ENCODE measurements at places on chromosomes 4 and X. TPM values are rescaled to one million over a fixed set of nuclear protein-coding genes. Genes with fewer than 3 reads are reported as not detected.

DNA sequence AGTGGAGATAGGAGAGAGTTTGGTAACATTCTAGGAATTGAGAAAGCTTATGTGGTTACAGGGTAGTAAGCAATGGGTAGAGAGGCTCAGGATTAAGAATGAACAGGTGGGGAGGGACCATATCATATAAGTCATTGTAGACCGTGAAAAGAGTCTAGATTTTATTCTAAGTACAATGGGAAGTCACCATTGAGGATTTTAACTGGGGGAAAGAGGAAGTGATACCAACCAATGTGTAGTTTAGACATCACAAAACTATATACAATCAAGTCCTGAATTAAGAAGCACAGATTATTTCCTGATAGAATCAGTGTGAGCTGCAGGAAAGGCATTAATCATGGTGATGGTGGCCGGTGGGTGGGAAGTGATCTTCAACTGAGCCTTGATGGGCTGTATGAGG, 178.3 kb upstream of the ZIC3 start:
- H3K27ac ChIP-seq: no peak overlapping the region
- H3K4me3 ChIP-seq: no peak overlapping the region
- H3K36me3 ChIP-seq: no peaks in the 10 kb centered on the region

DNA sequence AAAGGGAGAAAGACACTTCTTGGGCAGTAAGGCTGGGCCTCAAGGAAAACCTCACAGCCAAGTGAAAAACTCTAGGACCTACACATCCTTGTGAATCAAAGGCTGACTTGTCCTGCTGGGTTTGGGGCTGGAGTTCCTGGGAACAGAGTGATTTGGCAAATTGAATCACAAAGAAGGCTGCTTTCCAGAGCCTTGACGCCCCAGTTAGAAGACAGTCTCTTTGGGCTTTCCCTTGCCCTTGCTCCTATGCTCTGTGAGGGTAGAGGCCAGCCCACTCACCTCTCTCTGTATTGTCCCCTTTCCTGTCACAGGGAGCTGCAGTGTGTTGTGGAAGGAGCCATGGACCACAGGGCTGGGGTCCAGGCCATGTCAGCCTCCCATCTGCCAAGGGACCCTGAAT, 9.6 kb downstream of the AMER1 start:
- H3K36me3 ChIP-seq: peaks cover 19% of the 10 kb centered on the region
- H3K4me3 ChIP-seq: peak overlapping the region; percentile 14
- H3K27ac ChIP-seq: no peak overlapping the region
- DNase-seq: no peak
- H3K4me1 ChIP-seq: peaks cover 42% of the 10 kb centered on the region
- H3K27me3 ChIP-seq: no peaks in the 10 kb centered on the region

- H3K4me1 ChIP-seq: peaks cover 5% of the 10 kb centered on the region
- DNase-seq: no peak
- no peaks in the 10 kb centered on the region for H3K36me3 ChIP-seq
- H3K27ac ChIP-seq: no peak overlapping the region
Observed at GRCh38 chr4:155587766-155588165, 78.9 kb upstream of the GUCY1A1 start.

- H3K36me3 ChIP-seq: peaks cover 7% of the 10 kb centered on the region
- H3K4me1 ChIP-seq: peaks cover 16% of the 10 kb centered on the region
- H3K4me3 ChIP-seq: no peak overlapping the region
- DNase-seq: no peak
- no peak overlapping the region for H3K27ac ChIP-seq
Observed at GRCh38 chrX:153865321-153865580, 20.7 kb downstream of the L1CAM start.

- no peak overlapping the region for H3K27ac ChIP-seq
- H3K4me1 ChIP-seq: no peaks in the 10 kb centered on the region
- no peak for DNase-seq
- H3K36me3 ChIP-seq: no peaks in the 10 kb centered on the region
Observed at GRCh38 chr4:7078025-7078424, 10.2 kb upstream of the GRPEL1 start.

DNA sequence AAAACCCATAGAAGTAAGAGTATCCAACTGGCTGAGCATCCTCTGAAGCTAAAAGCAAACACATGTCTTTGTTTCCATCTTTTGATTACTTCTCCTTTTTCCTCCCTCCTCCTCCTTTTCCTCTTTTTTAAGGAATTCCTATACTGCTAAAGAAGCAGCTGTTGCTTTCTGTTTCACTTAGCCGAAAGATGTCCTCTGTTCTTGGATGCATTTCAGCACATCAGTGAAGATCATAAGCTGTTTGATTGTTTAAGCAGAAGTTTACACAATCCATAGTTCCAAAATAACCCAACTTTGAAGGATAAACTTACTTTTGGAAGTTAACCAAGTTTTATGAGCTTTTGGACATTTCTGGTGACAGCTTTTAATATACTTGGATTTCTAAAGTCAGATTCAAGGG, 55.1 kb upstream of the TNIP3 start:
- H3K27ac ChIP-seq: no peak overlapping the region
- no peak for DNase-seq
- H3K4me1 ChIP-seq: peaks cover 3% of the 10 kb centered on the region
- H3K27me3 ChIP-seq: no peaks in the 10 kb centered on the region
- H3K36me3 ChIP-seq: no peaks in the 10 kb centered on the region

- no peak overlapping the region for H3K4me3 ChIP-seq
- no peak for DNase-seq
Observed at GRCh38 chrX:14062524-14062923, 32.8 kb upstream of the GEMIN8 start.

SPANXA2 gene
- not detected for total RNA-seq

GRID2 gene
- total RNA-seq: 26.8 TPM

HELT gene
- total RNA-seq: 0.28 TPM

GRCh38 chr4:56671860-56672259, 9.2 kb downstream of the HOPX start:
- no peak for DNase-seq
- no peak overlapping the region for H3K27ac ChIP-seq
- H3K4me1 ChIP-seq: no peaks in the 10 kb centered on the region
- no peaks in the 10 kb centered on the region for H3K36me3 ChIP-seq

PHEX gene
- 0.04 TPM for total RNA-seq

SH3BP2 gene
- total RNA-seq: 43.2 TPM
